Left cardiac atrium (tissue), 4 donors: ENCODE measurements at places on chromosomes 5 and 9. TPM values are rescaled to one million over a fixed set of nuclear protein-coding genes. Genes with fewer than 3 reads are reported as not detected.

The IL13 gene
- total RNA-seq = not detected

The SIT1 gene
- total RNA-seq = 0.86 TPM

The MLANA gene
- total RNA-seq = not detected

The C9 gene
- not detected for total RNA-seq

The TMEM252 gene
- not detected for total RNA-seq
